Stomach (tissue), 19 donors: ENCODE measurements at places on chromosomes 3 and 15.

- no peak for DNase-seq
These were observed 47.8 kb downstream of the DAPK2 start for GRCh38 chr15:63998489-63998888.

GRCh38 chr15:49686599-49686998 is 65.8 kb downstream of the DTWD1 start:
- no peak for DNase-seq

GRCh38 chr3:127394031-127394430 is 106.2 kb upstream of the PRR20G start:
- no peak for DNase-seq

GRCh38 chr3:126133606-126134005 is 46.8 kb downstream of the ALDH1L1 start:
- no peak for DNase-seq

DNA sequence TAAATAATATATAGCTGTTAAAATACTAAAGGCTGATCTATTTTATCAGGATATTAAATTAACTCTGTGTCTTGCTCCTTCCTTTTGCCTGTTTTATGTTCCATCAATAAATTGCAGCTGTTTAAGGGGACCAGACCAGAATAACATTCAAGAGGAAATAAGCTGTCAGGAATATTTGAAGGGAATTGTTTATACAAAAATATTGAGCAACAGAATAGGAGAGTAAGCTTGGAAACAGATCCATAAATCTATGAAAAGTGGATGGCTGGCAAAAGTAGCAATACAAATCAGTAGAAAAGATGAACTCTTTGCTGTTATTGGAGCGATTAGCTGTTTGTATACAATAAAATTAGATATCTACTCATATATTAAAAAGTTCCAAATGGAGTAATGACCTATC is 36.2 kb upstream of the PLSCR2 start:
- DNase-seq: no peak

DNA sequence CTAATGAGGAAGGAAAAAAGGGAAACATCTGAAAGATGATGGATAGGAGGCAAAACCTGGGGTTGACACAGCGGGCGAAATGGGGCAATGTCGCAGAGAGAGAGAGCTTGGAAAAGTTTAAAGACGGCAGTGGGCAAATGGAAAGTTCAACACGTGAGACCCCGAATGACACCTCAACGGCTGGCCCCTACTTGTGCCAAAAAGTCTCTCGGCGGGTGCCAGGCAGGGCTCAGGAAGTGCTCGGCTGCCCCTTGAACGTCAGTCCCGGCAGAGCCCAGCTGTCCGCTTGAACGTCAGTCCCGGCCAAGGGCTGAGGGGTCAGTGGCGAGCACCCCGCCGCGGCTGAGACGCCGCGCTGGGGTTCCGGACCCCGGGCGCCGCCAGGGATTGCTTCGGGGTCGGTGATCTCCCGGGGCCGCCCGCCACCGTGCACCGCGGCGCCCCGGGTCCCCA is 658 bp downstream of the EOGT start:
- peak; percentile 81 for DNase-seq
